ENCODE measurements at places on chromosomes 13 and 19. TPM values are rescaled to one million over a fixed set of nuclear protein-coding genes. Genes with fewer than 3 reads are reported as not detected.

GRCh38 chr13:109768176-109768575 lies 18.2 kb downstream of the IRS2 start:
- no peak for DNase-seq

MIR17HG gene
- 4.9 TPM for polyA plus RNA-seq

- no peak for DNase-seq
These were observed 81.4 kb downstream of the ALOX5AP start for GRCh38 chr13:30816736-30817135.

- DNase-seq, result no peak
These were observed 333.1 kb downstream of the GPC6 start for GRCh38 chr13:93559718-93560117.

- DNase-seq, result no peak
These were observed 91.6 kb downstream of the RGCC start for GRCh38 chr13:41548910-41549309.

GRCh38 chr13:85771856-85772255 lies 27.4 kb downstream of the SLITRK6 start:
- DNase-seq, result no peak

DOCK6 gene
- polyA plus RNA-seq, result 31.1 TPM

- no peak for DNase-seq
These were observed 19.4 kb upstream of the KLF5 start for GRCh38 chr13:73039201-73040108.

- DNase-seq, result no peak
These were observed 269.3 kb upstream of the MIR17HG start for GRCh38 chr13:91078093-91078679.

GRCh38 chr19:6521718-6522646 lies 8.8 kb upstream of the TNFSF9 start:
- no peak for DNase-seq

GRCh38 chr13:32354040-32354439 lies 38.7 kb downstream of the BRCA2 start:
- no peak for DNase-seq

- no peak for DNase-seq
These were observed 4.9 kb downstream of the THOP1 start for GRCh38 chr19:2790194-2790556.

DNA sequence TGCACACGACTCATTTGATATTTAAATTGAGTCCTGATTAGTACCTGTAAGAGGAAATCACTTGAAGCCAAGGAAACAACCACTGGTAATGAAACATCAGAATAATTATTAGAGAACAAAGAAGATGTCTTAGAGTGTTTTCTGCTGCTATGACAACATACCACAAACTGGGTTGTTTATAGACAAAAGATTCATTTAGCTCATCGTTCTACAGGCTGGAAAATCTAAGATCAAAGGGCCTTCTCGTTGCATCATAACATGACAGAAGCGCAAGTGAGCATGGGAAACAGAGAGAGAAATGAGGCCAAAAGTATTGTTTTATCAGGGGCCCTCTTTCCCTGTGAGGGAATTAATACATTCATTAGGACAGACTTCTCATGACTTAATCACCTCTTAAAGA lies 1024.0 kb upstream of the PCDH9 start:
- no peak for DNase-seq

- DNase-seq, result no peak
These were observed 1.5 kb upstream of the NTN5 start for GRCh38 chr19:48674216-48674809.

DNA sequence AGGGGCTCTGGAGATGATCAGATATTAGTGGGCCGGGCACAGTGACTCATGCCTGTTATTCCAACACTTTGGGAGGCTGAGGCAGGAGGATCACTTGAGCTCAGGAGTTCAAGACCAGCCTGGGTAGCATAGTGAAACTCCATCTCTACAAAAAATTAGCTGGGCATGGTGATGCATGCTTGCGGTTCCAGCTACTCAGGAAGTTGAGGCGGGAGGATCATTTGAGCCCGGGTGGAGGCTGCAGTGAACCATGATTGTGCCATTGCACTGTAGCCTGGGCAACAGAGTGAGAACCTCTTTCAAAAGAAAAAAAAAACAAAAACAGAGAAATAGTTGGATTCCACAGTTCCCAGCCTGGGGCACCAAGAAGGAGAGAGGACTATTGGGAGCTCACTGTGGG lies 17.9 kb upstream of the SHFL start:
- no peak for DNase-seq

NLRP7 gene
- not detected for polyA plus RNA-seq
